ENCODE measurements at places on chromosomes 4 and X. TPM values are rescaled to one million over a fixed set of nuclear protein-coding genes. Genes with fewer than 3 reads are reported as not detected.

IL3RA gene
- 28.2 TPM for total RNA-seq

GRCh38 chrX:40471965-40472648 lies 108.7 kb upstream of the ATP6AP2 start:
- DNase-seq, result no peak

DNA sequence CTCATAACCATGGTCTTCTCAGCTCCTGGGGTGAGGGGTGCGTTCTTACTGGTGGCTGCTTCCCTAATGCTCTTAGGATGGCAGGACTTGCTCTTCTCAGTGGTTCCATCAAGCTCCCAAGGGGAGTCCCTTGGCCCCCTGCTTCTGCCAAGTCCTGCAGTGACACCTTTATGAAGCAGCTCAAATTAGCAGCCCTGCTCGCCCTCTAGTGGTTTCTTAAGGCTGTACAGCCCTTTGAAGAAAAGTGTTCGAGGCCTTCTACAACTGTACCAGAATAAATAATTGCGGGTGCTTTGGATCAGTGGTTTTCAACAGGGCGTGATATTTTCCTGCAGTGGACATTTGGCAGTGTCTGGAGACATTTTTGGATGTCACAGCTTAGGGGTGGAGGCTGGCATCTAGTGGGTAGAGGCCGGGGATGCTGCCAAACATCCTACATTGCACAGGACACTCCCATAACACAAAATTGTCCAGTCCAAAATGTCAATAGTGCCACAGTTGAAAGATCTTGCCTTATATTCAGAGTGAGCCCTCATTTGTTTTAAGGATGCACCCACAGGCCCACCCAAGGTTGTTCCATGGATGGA lies 204.7 kb upstream of the S100G start:
- no peak for DNase-seq

DNA sequence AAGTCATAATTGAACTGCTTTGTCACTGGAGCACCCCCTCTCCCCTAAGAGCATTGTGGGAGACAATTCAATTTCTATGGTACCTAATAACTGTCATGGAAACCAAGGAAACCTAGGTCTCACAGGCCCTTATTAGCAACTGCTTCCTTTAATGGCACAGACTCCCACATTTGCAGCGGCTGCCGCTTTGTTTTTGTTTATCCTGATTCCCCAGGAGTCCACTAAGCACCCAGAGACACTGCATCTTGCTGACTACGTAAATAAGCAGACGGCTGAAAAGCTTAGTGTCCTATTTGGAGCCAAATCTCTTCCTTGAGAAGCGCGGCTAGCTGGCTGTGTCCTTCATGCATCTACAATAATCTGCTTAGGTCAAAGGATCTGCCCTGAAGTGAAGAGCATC lies 494.4 kb downstream of the TMA16 start:
- DNase-seq, result no peak

DNA sequence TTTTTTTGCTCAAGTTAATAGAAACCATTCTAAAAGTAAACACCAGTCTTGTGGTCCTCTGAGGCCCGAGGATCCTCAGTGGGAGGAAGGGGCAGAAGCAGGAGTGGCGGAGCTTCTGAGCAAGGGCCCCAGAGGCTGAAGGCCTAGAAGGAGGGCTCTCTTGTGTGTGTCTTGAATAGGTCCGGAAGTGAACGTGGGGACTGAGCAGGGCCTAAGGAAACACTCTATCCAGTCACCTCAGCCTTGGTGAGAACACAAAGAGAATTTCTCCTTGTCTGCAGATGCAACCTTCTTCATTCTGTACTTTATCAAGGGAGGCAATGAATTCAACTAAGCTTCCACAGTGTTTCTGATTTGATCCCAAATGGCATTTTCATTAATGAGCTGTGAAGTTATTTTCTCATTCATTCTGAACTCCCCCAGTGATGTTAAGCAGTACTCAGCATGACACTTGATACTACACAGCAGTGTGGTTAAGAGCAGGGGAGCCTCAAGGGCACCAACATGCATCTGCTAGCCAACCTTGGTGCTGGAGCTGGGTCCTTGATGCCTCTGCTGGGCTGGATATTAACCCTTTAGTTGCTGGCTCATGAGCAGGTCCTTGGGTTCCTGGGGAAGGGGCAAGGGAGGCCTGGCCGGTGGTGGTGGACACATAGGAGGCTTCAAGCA lies 64.7 kb downstream of the RBM47 start:
- no peak for DNase-seq

DNA sequence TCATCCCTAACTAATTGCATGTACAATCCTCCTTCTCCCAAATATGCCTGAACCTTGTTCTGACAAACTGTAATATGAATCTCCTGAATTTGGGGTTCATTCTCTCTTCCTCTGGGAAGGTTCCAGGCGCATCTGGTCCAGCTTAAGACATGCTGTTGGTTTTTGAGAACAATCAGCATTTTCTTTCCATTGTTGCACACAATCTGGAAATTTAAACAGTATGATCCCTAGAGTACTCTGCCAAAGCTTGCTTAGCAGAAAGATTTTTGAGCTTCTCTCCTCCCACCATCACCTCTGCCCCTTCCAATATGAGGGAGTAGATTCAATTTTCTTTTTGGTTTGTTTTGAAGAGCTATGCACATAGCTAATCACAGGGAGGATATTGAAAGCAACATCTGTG lies 50.1 kb downstream of the SRPX start:
- DNase-seq, result no peak

GRCh38 chr4:165540206-165540830 lies 161.5 kb downstream of the CPE start:
- DNase-seq, result no peak

DNA sequence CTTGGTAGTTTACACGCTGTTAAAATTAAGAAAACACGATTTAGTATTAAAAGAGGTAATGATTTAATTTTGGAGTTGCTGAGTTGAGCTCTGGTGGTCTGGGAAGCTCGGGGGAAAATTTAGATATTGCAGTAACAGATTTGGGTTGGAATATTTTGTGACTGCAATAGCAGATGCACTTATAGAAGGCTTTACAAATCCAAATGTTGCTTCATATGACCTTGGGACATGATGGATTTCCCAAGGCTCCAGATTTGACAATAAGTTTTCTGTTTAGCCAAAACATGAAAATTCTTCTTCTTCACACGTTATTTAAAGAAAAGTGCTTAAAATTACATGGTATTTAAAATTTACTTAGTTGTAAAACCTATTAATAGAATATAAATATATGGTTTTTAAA lies 302.0 kb downstream of the SPRY1 start:
- DNase-seq, result no peak

- DNase-seq, result no peak
Observed at GRCh38 chrX:155995321-155995875, 2.1 kb upstream of the IL9R start.

DNA sequence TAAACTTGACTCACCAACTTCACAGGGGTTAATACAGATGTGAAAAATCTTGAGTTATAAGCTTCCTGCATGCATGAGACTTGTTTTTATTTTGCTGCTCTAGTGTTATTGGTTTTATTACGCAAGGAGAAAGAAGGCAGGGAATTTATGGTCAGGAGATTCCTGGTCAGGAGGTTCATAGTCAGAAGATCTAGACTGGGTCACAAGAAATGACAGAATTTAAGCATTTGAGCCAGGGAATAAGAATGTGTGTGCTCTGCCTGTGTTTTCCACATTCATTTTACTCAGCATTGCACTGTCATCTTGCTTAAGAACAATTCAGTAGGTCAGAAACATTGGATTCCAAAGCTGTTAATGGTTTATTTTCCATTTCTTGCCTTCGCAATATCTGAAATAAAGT lies 2522.1 kb downstream of the ARAP2 start:
- DNase-seq, result no peak

GRCh38 chr4:1511441-1512041 lies 105.3 kb upstream of the NKX1-1 start:
- DNase-seq, result peak; percentile 33

CCKAR gene
- total RNA-seq, result not detected

DNA sequence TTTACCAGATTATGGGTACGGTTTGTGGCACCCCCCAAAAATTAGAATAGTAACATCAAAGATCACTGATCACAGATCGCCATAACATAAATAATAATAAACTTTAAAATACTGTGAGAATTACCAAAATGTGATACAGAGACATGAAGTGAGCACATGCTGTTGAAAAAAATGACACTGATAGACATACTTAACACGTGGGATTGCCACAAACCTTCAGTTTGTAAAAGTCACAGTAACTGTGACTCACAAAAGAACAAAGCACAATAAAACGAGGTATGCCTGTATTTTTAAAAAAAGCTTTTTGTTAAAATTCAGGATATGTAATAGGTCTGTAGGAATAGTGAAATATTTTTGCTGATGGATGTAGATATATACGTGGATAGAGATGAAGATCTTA lies 93.4 kb downstream of the TET2 start:
- DNase-seq, result no peak

DNA sequence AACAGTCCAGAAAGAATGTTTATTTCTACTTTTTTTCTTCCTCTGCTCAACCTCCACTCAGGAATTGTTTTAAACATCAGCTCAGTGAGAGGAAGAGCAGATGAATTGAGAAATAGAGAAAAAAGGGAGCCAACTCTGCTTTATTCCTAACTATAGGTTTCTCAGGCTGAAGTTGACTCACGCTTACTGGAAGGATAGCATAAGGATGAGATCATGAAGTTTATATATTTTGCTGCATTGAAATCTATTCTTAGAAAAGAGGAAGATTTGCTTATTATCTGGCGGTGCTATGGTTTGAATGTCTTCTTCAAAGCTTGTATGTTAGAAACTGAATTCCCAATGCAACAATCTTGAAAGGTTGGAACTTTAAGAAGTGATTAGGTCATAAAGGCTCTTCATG lies 1673.4 kb upstream of the PCDH7 start:
- no peak for DNase-seq

MAGEA11 gene
- not detected for total RNA-seq

All from pulmonary artery endothelial cell (primary cell).